AG10803 (cell line): ENCODE measurements at places on chromosomes 5 and 9.

GRCh38 chr5:150399524-150400211, 13.0 kb downstream of the CD74 start:
- DNase-seq, result peak; percentile 51

DNA sequence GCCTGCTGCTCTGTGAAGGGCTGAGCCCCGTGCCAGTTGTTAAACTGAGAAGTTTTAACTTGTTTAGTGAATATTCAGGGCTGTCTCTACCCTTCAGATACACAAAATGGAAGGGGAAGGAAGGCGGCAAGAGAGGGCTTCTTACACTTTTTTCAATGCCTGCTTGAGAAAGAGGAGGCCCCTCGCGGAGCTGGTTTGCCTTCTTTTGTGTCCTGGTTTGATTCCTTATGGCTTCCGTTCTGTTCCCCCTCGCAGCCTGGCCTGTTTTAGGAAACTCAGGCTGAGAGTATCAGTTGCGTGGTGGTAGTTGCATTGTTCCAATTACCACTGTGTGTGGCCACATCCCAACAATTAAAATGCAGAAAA, 1.0 kb downstream of the FAM53C start:
- no peak for DNase-seq

GRCh38 chr5:33316773-33317172, 124.0 kb upstream of the TARS1 start:
- no peak for DNase-seq

DNA sequence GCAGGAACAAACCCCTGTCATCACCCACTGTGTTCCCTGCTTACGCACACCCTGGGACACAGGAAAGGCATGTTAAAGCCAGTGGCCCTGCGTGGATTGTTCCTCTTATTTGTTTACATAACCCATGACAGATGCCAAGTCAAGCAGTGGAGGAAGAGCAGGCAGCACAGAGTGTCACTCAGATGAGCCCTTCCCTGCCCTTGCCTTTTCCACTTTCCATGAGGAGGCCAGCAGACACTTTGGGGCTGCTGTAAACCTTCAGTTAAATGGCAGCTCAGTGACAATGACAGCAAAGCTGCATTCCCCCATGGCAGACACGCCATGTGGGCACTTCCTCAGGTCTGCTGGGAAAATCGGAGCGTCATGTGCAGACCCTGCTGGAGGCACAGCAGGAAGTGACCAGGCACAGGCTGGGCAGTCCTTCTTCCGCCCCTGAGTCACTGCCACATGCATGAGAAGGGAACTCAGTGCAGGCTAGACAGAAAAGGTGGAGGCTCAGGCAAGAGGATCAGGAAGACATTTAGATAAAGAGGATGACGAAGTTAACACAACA, 216.8 kb upstream of the PIK3R1 start:
- DNase-seq, result peak; percentile 78

DNA sequence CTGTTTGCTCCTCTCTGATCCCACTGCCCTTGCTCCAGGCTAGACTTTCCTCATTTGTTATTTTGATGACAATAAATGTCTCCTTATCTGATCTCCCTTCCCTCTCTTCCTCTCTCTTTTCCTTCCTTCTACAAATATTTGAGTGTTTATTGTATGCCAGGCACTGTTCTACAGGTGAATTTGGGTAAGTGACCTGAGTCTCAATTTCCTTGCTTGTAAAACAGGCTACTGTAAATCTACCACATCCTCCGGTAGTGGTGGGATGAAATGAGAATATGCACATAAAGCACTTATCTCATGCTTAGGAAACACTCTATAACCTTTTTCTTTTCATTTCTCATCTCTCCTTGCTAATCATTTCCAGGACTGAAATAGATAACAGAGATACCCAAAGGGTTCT, 86.4 kb downstream of the HMHB1 start:
- DNase-seq, result no peak

- no peak for DNase-seq
Observed at GRCh38 chr9:70170151-70170790, 88.5 kb upstream of the SMC5 start.

GRCh38 chr5:72878854-72879253, 62.4 kb downstream of the TNPO1 start:
- DNase-seq, result no peak

GRCh38 chr9:89655056-89655989, 50.5 kb downstream of the GADD45G start:
- DNase-seq, result no peak

- DNase-seq, result peak; percentile 9
Observed at GRCh38 chr9:14246951-14247350, 67.0 kb downstream of the NFIB start.

GRCh38 chr5:175842506-175842905, 28.9 kb upstream of the CPLX2 start:
- DNase-seq, result no peak

DNA sequence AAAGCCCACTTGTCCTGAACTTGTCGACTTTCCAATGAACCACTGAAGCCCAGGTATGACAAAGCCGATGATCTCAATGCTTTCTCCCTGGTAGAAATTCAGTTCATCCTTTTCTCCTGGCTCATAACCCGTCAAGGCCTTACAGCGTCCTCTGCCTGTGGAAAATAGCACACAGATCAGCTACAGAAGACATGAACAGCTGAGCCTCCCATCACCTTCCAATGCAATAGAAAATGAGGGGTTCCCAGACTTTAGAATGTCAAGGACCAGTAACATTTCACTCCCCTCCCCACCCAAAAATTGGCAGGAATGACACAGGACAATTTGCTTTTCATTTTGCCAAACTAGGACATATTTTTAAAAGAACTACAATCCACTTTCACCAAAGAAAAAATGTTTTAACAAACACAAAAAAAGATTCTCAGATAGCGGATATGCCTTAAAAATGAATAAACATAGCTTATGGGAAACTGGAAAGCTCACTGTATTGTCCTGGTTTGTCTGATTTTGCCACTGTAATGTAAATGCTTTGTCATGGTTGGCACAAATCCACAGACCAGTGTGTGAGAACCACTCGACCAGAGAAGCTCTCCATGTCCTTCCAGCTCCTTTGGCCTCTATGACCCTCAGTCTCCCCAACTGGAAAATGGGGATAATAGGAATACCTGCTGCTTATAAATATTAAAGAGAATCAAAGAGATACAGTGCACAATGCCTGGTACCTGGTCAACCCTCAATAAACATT, 24.4 kb downstream of the SH3TC2 start:
- DNase-seq, result peak; percentile 26

- peak; percentile 67 for DNase-seq
Observed at GRCh38 chr9:35814106-35814840, 569 bp downstream of the HINT2 start.

GRCh38 chr9:104276709-104277245, 182.7 kb downstream of the SMC2 start:
- DNase-seq, result peak; percentile 65
